ENCODE measurements at places on chromosomes 5 and 9.

- DNase-seq, result no peak
These were observed 9.3 kb downstream of the PDLIM4 start for GRCh38 chr5:132266836-132267160.

GRCh38 chr5:115455301-115455707 is 89.3 kb downstream of the FEM1C start:
- DNase-seq, result no peak

- no peak for DNase-seq
These were observed 136.2 kb upstream of the TRIM32 start for GRCh38 chr9:116550696-116551436.

DNA sequence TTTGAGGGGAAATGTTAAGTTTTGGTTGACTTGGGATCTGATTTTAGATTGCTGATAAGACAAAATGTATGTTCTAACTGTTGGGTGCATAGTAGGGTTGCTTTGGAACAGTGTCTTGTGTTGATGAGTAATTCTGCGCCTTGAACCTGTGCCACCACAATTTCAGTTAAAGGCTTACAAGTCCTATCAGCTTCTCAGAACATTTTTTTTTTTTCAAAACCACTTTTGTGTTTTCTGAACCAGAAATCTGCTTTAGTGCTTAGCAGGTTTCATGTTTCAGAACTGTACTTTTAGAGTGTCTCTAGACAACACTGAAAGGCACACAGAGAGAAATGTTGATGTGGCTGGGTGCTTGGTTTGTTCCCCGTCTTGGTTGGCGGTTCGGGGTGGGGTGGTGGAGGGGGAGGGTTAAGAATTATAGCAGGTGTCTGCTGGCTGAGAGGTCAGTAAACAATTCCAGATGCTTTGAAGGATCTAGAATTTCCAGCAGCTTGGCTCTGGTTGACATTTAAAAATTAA is 84.6 kb downstream of the ANKRD55 start:
- no peak for DNase-seq

DNA sequence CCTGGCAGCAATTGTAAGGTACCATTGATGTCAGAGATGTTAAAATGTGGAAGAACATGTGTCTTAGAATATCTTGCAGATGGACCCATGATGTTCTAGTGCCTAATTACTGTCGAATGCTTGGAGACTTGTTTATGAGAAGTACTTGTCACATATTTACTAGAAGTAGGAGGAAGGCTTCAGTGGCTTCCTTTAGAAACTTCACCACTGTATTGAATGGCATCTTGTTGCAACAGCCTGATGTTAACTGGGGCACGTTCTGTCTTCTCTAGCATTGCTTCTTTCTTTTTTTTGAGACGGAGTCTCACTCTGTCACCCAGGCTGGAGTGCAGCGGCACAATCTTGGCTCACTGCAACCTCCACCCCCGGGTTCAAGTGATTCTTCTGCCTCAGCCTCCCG is 16.5 kb downstream of the UGCG start:
- no peak for DNase-seq
